Kidney capillary endothelial cell (primary cell): ENCODE measurements at places on chromosomes 13 and 19.

GRCh38 chr19:16369664-16370576 is 45.3 kb downstream of the KLF2 start:
- no peak for DNase-seq

GRCh38 chr13:36028359-36029025 is 102.7 kb downstream of the DCLK1 start:
- DNase-seq, result no peak

DNA sequence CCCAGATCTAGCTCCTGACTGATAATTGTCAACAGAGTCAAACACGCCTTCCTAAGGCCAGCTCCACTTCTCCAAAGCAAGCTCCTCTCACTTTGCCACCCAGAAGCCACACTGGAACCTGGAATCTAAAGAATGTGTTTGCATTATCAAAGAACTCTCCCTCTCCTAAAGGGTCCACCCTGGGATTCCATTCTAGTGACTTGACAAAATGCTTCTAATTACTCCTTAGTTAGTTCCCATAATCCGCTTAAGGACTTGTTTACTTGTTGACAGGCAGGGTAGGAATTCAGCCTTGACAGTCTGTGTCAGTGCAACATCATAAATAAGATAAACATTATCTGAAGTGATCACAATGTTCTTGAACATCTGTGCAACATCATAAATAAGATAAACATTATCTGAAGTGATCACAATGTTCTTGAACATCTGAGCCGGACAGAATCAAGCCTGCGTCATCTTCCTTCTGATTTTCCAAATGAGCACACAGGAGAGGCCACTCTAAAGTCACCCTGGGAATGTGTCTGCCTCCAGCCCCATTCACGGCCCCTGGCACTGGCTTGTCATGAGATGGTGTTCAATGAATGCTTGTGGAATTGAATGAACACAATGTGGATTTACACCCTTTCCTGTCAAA is 512.1 kb downstream of the IRS2 start:
- DNase-seq, result no peak

DNA sequence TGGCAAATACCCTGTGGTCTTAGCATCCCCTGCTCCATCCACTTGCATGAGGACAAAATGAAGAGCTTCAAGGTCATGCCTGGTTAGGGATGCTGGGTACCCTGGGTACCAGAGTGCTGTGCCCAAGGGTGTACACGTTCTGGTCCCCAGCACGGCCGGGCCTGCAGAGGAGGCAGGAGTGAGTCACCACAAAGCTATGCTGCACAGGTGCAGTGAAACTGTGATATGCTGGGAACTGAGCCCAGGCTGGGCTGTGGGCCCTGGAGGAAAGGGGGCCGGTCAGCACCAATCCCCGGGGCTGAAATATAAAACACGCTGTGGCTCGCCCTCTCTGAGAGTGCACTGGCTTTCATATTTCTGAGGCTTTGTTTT is 95.1 kb downstream of the TSHZ3 start:
- no peak for DNase-seq

GRCh38 chr13:33183431-33184111 is 102.0 kb downstream of the STARD13 start:
- no peak for DNase-seq
